Activated T-cell treated with anti-CD3 and anti-CD28 coated beads, Interleukin-2, amount 50 U/mL, for 24 hours (primary cell): ENCODE measurements at places on chromosomes 6 and 20.

DNA sequence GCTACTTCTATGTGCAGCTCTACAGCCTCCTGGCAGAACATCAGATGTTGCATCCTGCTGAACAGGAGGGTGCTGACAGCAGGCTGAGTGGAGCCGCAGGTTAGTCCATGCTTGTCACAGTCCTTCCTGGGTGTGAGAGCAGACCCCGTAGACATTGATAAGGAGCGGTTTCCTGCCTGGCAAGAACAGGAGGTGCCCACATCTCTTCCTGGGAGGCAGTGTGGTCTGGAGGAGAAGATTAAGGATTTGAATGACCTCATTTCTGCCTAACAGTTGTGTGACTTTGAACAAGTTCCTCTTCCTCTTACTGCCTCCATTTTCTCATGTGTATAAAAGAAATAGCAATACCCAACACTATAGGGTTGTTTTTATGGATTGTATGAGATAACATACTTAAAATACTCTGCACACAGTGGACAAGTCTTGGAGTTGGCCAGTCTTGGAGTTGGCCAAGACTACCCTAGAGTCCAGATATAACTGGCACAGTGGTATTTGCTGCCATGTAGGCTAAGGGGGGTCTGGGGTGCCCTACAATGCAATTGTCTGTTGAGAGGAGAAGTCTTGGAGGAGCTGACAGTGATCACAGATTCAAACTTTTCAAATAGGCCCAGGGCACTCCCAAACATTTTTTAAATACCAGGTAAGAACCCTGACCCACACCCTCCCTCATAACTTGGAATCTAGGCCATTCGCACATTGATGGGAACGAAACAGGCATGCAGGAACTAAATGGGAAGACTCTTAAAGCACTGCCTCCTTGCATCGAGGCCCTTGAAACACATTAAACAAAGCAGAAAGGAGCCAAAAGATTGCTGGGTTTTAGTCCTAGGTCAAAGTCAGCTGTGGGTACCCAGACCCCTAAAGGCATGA lies 32.6 kb upstream of the TBC1D7 start:
- no peak for DNase-seq

- DNase-seq = no peak
These were observed 156.2 kb upstream of the JARID2 start for GRCh38 chr6:15089569-15090144.

DNA sequence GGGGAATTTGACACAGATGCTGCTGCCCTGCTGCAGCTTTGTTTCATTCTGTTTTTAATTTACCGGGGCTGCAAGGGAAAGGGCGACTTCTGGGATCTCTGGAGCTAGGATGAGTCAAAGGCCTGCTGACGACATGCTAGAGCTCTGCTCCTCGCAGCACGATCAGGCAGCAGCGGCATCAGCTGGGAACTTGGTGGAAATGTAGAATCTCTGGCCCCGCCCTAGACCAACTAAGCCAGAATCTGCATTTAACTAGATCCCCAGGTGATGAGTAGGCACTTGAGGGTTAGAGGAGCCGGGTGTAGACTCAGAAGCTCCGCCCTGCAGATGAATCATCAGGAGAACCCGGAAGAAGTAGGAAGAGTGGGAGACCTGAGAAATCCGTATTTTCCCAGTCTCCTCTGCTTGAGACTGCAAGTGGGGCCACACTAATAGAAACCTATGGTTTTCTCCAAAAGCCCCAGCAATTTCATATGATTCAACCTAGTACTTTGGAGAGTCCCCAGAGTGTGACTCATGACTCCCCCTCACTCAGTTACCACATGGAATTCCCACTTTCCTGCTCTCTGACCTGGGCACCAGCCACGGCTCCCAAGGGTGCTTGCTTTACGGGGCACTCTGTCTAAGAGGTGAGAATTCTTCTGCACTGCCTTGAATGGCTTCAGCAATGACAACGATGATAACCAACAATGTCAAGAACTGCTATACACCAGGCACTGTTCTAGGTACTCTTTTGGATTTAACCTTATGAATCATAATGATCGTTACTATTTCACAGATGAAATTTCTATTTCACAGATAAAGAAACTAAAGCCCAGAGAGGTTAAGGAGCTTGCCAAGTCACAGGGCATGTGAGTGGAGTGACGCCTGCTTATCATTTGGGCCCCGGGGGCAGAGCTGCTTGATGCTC lies 18.1 kb downstream of the TUBB2B start:
- DNase-seq = peak; percentile 80

DNA sequence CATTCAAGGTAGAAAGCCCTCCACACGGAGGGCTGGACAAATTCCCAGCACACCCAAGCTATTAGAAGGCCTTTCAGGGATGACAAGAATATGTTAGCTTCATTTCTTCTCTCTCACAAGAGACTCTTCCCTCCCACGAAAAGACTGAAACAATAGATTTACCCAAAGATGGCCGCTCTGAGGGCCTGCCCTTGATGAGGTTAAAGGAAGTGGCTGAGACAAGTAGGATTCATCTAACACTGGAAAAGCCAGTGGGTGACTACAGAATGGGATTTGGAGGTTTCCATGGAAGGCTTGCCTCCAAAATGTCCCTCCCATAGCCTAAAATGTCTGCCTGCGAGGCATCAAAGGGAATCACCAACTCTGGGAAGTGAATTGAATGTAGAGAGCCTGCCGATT lies 277.6 kb downstream of the CLIC5 start:
- DNase-seq = no peak

DNA sequence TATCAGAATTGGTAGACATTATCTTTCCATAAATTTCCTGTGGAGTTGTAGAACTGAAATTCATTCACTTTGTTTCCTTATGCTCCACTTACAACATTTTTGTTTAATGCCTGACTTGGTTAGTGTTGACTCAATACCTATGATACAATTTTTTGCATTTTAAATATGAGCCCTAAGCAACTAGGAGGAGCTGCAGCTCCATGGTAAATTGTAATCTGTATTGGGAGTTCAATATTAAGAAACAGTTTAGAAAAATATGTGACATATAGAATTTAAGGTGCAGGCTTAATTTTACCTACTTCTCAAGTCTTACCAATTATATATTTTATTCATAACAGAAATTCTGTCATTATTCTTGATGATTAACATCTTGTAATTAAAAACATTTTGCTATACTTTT lies 868.3 kb downstream of the EYS start:
- DNase-seq = no peak

DNA sequence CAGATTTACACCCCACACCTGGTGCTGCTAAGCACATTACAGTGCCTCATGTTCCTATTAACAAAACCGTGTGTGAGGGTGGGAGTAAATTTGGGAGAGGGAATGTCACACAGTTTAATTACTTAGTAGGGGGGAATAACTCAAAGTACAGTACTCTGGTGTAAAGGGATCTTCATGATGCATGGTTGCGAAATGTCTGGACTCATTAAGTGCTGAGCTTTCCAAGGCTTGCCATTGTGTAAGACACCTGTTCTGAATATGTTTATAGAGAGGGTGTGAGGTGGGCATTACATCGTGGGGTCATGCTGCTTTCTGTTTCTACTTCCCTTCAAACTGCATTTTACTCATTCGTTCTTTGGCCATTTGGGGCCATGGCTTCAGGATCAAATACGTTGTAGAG lies 181.2 kb downstream of the ADGRG6 start:
- DNase-seq = no peak

DNA sequence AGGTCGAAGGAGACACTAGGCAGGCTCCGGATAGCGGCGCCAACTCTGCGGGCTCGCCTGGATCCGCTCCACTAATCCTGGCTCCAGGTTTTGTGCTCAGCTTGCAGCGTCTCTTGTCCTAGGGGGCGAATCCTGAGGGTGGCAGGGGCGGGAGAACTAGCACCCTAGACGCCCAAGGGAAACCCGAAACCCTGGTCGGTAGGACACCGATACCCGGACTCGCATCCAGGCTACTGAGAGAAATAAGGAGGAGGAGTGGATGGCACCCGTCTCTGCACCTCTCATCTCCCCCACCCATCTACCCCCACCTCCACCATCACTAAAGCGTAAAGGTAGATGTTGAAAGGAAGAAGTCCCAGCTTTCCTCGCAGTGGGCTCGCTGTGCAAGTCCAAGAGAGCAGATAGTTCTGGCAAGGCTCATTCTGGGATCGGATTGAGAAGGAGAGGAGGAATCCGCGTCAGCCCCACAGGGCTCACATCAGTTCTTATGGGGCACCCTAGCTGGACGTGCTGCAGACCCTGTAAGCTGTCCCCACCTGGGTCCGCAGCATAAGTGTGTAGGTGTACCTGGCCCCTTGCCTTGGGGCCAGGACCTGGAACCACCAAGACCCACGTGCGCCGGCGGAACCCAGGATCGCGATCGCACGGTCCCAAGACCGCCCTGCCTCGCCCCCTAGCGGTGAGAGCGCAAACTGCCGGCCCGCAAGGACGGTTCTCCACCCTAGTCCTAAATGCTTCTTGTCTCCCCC lies 6.9 kb downstream of the SLC32A1 start:
- peak; percentile 88 for DNase-seq

DNA sequence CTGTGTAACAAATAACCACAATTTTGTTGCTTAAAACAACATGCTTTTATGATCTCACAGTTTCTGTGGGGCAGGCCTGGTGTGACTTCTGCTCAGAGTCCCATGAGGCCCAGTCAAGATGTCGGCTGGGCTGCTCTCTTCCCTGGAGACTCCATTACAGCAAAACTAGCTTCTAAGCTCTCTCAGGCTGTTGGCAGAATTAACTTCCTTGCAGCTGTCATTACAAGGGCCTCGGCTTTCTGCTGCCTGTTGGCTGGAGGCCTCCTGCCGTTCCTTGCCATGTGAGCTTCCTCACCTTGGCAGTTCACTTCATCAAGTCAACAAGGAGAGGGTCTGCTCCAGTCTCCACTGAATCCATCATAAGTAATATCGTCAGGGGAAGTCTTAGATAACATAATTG lies 659.2 kb downstream of the PRKN start:
- DNase-seq = no peak

- DNase-seq = no peak
These were observed 65.8 kb upstream of the CD93 start for GRCh38 chr20:23151885-23152284.

GRCh38 chr6:162829013-162829742 lies 101.4 kb downstream of the PACRG start:
- DNase-seq = no peak

- no peak for DNase-seq
These were observed 160.6 kb downstream of the HIVEP2 start for GRCh38 chr6:142784344-142784743.

GRCh38 chr6:23413327-23414050 lies 712.5 kb upstream of the NRSN1 start:
- no peak for DNase-seq

DNA sequence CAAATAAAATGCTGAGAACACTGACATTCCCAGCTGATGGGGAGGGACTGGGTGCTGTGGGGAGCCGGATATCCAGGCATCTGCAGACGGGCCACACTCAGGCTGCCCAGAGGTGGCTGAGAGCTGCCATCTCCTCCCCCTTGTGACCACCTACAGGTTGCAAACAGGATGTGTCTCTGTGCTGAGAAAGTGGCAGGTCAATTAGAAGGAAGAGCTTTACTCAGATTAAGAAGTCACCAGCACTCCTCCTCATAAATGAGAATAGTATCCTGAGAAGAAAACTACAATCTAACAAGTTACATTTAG lies 63.0 kb downstream of the HUS1B start:
- no peak for DNase-seq

GRCh38 chr6:90544741-90545140 lies 42.1 kb downstream of the MAP3K7 start:
- no peak for DNase-seq

DNA sequence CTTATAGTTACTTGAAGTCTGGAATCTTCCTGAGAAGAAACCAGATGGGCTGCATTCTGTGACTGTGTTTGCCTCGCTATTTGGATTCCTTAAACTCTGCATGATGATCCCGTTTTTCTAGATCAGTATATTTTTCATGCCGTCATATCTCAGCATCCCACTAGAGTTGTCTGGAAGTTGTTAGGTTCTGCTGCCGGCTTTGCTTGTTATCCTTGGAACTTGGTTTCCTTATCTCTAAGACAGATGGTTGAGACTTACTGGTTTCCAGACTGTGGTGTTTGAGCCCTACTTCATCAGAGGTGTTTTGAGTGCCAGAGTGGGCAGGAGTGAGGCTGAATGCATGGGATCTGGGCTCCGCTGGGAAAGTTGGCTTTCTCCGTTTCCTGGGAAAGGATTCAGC lies 50.3 kb downstream of the CDS2 start:
- DNase-seq = no peak

DNA sequence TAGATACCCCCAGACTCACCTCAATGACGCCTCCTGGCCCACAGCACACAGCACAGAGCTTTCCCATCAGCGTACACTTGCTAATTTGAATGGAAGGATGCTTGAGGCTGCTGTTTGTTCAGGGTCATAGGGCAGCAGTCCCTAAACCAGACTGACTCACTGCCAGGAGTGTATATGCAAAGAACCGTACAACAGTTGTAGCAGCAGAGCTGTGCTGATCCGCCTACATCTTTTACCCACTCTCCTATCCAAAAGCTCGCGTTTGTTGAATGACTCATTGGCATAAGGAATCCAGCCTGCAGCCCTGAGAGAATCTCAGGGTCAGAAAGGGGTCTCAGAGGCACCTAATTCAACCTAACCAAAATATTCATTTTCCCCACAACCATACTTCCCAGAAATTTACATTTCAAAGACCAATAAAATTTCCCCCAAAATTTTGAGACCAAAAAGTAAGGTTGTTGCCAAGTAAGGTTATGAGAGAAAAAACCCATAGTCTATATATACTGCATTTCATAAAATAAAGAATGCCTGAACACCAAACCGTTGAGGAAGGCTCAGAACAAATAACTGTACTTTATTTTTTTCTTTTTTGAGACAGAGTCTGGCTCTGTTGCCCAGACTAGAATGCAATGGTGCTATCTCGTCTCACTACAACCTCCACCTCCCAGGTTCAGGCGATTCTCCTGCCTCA lies 35.3 kb upstream of the CCND3 start:
- DNase-seq = peak; percentile 52

DNA sequence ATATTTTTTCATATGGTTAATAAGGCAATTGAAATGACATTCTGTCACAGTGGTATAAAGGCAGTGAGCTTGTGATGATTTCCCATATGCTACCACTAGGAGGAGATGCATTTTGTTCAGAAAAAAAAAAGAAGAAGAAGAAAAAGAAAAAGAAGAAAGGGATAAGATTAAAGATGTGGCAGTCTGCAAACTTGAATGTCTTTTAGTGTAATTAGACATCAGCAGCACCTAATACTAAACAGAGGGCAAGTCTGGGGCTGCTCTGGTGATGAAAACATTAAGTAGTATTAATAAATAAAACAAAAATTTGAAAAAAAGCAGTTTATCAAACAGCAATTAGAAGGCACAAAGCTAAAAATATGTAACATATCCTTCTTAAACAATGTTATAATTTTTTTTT lies 95.4 kb upstream of the DEFB112 start:
- DNase-seq = no peak

GRCh38 chr6:53707108-53707897 lies 41.7 kb upstream of the KLHL31 start:
- DNase-seq = no peak

DNA sequence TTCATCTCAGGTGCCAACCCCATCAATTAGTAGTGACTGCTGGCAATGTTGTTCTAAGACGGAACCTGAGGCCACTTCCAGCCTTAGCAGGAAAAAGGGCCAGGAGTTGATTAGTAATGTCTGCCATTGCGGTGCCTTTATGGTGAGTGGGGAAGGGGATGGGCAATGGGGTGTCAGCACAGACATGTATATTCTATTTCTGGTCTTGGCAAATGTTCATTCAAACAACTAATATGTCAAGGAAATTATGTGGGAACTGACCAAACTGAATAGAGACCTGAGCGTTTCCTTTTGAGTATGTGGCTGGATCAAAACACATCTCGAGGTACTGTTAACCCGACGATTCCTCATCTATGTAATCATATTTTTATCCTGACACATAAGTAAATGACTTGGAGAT lies 34.6 kb upstream of the BMP2 start:
- DNase-seq = no peak

- DNase-seq = peak; percentile 77
These were observed 526 bp downstream of the SOD2 start for GRCh38 chr6:159692303-159693127.
